ENCODE measurements at places on chromosomes 1 and 21. TPM values are rescaled to one million over a fixed set of nuclear protein-coding genes. Genes with fewer than 3 reads are reported as not detected.

DNA sequence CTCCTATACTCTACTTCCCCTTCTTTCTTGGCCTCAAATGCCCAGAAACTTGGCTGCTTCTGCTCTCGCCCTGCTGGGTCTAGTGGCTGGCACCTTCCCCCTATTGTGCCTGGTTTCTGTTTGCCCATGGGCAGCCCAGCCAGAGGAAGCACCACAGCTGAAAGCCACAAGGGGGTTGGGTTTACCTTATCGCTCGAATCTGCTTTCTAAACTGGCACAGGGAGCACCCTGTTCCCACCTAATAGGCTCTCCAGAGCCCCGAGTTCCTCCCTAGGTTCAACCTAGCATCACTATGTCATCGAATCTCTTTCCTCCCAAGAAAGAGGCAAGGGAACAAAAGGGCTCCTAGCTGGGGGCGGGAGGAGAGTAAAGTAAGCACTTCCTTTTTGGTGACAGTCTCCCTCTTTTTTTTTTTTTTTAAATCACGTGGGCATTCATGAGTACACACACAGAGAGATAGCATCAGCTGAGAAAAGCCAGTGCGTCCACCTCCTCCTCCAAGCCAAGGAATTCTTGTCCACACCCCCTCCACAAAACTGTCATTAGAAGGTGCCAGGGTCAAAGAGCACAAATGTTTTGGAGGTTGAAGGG, 72.8 kb downstream of the PLEKHA6 start:
- peak; percentile 50 for DNase-seq

GRCh38 chr1:7257225-7257624, 472.0 kb downstream of the CAMTA1 start:
- DNase-seq = no peak

GRCh38 chr21:38319781-38320180, 63.0 kb downstream of the KCNJ15 start:
- DNase-seq = no peak

VHLL gene
- not detected for total RNA-seq

GJA9 gene
- total RNA-seq = not detected

DNA sequence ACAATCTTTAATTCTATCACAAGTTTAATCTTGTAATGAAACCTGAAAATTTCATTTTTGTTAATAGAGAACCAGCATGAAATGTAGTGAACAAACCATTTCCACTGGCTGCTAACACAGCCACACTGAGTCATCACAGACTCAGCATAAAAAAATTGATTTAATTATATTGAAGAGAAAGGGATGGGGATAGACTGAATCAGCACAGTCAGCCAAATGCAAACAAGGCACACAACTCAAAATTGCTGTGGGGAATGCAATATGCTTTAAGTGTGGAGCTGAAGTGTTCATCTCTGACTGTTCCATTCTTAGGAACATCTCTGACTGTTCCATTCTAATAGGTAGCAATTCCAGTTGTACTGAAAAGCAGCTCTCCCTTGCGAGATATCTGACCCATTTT, 299.8 kb downstream of the MRPL39 start:
- no peak for DNase-seq

TEDDM1 gene
- total RNA-seq = not detected

DNA sequence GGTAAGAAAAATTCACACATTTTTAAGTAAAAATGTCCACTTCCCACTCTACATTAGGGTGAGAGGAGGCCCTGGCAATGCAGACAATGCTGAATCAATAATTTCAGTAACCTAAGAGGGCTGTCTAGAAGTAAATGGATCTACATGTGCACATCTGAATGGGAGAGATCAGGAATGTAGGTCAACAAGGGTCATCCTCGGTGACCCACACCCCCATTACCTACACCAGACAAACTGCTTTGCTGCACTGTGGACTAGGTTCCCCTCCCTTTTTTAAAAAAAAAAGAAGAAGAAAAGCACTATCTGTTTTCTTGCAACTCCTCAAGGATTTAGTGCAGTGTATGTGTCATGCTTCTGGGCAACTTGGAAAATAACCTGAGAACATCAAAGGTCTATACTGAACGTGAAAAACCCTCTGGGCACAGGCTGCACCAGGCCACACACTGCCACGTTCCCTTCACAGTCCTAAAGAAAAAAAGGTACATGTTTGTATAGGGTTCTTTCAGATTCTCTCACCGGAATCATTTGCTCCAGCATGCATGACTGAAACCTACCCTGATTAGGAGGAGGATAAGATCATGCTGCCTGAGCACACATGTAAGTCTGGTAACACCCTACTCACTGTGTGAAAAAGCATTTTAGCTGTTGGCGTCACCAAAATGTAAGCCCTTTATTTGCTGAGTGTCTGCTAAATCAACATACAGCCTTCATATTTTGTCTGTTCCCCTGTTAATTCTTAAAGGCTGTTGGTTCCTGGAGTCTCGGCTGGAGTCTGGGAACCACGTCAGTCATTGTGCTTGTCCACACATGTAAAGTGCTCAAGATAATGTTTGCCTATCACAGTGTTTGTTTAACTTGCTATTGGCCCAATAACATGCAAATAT, 341.0 kb downstream of the SMYD3 start:
- peak; percentile 57 for DNase-seq

CD1D gene
- 3.9 TPM for total RNA-seq

DNA sequence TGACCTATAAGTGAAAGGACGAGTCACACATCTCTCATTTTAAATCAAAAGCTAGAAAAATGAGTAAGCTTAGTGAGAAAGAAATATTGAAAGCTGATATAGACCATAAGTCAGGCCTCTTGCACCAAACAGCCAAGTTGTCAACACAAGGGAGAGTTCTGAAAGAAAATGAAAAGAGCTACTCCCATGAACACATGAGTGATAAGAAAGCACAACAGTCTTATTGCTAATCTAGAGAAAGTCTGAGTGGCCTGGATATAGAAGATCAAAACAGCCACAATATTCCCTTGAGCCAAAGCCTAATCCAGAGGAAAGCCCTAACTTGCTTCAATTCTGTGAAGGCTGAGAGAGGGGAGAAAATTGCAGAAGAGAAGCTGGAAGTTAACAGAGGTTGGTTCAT, 175.0 kb downstream of the SMYD3 start:
- no peak for DNase-seq

GRCh38 chr1:155509064-155509463, 53.5 kb downstream of the ASH1L start:
- no peak for DNase-seq

NBPF9 gene
- 17.0 TPM for total RNA-seq

- no peak for DNase-seq
These were observed 112.1 kb downstream of the HIVEP3 start for GRCh38 chr1:41806472-41807155.

GRCh38 chr21:14706712-14707510, 160.8 kb upstream of the SAMSN1 start:
- no peak for DNase-seq

SLC1A7 gene
- not detected for total RNA-seq

- no peak for DNase-seq
These were observed 21.1 kb downstream of the KPNA6 start for GRCh38 chr1:32128964-32129363.

DNA sequence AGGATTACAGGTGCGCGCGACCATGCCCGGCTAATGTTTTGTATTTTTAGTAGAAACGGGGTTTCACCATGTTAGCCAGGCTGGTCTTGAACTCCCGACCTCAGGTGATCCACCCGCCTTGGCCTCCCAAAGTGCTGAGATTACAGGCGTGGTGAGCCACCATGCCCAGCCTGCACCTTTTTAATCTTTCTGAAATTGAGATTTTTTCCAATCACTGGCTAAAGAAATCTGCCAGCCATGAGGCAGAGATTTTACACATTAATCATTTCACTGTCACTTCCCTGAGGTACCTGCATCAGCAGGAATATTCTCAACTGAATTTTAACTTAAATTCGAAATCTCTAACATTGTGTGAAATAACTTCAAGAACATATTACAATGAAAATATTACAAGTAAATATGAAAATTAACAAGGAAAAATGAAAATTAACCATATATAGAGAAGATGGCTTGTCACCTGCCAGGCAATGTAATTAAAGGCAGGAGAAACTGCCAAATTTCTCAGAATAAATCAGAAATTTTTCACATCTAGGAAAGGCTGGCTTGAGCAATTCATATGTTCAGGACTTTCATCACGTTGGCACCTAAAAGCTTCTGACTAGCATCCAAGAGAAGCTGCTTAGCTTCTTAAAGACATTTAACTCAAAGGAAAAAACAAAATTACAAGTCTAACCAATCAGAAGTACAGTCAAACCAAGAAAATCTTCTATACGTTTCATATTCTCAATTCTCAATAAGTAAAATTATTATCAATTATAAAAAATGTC, 5.9 kb downstream of the ANKRD13C start:
- no peak for DNase-seq

GRCh38 chr1:214219902-214220301, 61.1 kb upstream of the SMYD2 start:
- DNase-seq = no peak

DNA sequence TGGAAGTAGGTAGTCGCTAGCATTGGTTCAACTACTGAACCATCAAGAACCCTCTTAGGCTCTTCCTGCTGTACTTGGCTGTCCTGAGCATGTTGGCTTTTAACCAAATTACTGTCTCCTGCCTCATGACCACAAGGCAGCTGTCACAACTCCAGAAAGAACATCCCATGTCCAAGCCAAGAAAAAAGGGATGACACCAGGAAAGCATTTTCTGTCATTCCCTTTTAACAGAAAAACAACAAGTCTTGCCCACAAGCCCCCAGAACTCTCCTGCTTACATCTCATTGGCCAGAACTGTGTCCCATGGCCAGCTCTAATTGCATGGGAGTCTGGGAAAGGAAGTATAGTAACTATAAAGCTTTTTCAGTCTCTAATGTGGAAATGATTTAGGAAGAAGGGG, 2.4 kb upstream of the RNU5D-1 start:
- DNase-seq = no peak

C1orf210 gene
- total RNA-seq = 43.9 TPM

GJB3 gene
- total RNA-seq = 3.2 TPM

- DNase-seq = no peak
These were observed 15.5 kb upstream of the HMGB4 start for GRCh38 chr1:33848205-33848937.

DNA sequence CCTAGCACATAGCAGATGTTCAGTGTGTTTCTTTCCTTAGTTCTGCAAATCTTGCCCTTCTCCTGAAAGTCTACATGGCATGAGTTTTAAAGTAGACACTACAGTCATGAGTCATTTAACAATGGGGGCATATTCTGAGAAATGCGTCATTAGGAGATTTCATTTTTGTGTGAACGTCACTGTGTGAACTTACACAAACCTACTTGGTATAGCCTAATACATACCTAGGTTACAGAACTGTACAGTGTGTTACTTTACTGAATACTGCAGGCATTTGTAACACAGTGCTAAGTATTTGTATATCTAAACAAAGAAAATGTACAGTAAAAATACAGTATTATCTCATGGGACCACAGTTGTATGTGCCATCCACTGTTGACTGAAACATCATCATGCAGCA, 10.0 kb downstream of the TTF2 start:
- DNase-seq = no peak

GRCh38 chr21:36966066-36966820, at the start of gene HLCS:
Gene HLCS, minus strand, starts transcription at chr21:36966669. Its CDS starts 31 bp downstream, at chr21:36966638.
- peak; percentile 89 for DNase-seq

- DNase-seq = peak; percentile 72
These were observed 15.8 kb downstream of the ADGRB2 start for GRCh38 chr1:31748365-31748764.

DNA sequence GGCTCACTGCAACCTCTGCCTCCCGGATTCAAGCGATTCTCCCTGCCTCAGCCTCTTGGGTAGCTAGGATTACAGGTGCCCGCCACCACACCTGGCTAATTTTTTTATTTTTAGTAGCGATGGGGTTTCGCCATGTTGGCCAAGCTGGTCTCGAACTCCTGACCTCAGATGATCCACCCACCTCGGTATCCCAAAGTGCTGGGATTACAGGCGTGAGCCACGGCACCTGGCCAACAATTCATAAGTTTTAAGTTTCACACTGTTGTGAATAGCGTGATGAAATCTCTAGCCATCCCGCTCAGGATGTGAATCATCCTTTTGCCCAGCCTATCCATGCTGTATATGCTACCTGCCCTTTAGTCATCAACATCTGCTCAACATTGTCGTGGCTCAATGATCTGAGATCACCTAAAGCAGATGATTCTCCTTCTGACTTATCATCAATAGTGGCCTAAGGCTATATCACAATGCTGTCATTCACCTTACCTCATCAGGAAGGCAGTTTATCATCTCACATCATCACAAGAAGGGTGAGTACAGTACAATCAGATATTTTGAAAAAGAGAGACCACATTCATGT, 2.6 kb downstream of the PFDN2 start:
- DNase-seq = no peak
